Posterior cingulate gyrus (tissue), 11 donors: ENCODE measurements at places on chromosomes 13 and 19.

DNA sequence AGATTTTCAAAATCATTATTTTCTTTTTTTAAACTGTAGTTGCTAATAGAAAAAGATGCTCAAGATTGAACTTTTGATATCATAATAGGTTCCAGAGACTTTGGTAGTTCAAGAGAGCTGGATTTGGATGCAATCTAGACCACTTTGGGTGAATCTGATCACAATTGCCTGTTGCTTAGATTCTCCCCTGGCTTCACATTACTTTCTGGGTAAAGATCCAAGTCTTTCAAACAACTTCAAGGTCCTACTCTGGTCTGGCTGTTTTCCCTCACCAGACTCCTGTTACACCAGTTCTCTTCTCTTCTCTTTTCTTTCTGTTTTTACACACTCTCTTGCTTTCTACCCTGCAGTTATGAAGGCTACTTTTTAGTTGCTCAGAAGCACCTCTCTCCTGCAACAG lies 7.4 kb upstream of the SPRY2 start:
- DNase-seq, result no peak

DNA sequence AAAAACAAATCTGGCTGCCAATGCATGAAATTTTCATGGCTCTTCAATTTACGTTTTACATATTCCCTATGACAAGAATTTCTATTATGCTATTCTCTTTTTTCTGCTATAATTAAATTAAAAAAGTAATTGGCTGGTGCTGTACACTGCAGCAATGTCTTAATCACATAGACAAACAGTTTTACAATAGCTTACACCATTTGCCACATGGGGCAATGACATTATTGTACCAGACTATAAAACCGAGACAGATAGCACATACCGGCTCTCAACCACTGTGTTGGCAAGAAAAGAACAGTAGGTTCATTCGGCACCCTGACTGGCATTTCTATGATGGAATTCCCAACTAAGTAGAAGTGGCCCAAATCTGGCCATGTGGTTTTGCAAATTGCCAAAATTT lies 67.7 kb downstream of the DACH1 start:
- DNase-seq, result no peak

DNA sequence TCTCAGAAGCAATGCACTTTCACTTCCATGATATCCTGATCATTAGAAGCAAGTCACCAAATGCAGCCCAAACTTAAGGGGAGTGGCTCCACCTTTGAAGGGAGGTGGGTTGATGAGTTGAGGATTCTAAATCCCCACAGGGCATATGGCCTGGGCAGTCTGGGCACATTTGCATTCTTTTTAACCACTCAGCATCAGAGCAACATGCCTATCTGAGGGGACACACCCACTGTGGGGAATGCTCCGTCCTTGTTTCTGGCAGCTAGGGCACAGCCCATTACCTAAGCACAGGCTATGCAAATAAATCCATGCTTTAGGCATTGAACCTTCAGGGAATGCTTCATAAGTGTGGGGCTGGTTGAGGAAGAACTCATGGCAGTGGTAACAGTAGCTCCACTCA lies 12.3 kb upstream of the SACS start:
- DNase-seq, result no peak

DNA sequence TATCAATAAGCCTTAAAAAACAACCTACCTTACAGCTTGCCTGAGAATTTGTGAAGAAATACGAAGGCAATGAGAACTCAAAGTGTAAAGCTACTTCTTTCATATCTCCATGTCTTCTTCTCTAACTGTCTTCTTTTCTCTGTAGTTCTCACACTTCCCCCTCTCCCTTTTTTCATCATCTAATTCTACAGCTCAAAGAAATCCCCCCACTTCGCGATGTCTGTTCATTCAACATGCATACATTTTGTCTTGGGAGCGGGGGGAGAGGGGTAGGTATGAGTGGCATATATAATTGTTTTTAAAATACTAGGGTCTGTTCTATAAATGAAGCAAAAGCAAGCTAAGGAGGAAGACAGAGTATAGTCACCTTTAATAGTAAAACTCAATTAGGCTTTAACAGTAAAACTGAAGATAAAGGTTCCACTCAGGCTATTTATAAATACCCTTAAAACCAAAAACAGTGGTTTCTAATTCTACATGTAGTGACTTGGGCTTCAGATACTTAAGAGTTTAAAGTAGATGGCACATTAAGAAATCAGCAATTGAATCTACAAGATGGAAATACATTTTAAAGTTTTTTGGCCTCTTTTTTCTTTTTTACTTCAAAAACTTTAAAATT lies 106.9 kb downstream of the KLF12 start:
- no peak for DNase-seq

DNA sequence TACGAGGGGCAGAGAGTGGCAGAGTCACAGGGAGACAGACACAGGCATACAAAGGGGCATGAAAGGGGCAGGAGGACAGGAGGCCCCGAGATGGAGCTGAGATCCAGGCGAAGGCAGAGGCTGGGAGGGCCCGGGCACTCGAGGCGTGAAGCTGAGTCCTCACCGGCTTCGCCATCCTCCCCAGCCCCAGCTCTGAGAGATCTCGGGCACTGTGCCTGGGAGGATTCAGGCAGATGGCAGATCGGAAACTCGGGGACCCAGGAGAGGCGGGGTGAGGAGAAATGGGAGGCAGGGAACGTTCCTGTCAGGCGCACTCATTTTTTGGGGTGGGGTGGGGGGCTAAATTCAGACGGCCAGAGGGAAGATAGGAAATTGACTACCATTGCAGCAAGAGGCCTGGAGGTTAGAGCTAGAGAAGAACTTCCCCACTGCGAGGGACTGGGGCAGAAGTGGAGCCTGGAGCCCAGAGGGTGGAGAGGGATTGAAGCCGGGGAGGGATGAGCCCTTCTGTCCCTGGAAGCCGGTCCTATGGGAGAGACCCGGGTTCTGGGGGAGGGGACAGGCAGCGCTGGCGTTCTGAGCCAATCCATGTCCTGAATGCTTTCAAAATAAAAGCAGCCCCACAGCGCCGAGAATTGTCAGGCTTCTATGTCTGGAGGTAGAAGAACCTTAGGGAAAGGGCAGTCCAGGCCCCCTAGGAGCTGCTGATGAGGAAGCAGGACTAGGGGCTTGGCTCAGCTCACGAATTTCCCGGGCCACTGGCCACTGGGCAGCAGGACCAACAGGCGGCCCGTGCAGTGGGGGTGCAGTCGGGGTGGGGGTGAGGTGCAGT lies 12.6 kb downstream of the LRRC4B start:
- no peak for DNase-seq

DNA sequence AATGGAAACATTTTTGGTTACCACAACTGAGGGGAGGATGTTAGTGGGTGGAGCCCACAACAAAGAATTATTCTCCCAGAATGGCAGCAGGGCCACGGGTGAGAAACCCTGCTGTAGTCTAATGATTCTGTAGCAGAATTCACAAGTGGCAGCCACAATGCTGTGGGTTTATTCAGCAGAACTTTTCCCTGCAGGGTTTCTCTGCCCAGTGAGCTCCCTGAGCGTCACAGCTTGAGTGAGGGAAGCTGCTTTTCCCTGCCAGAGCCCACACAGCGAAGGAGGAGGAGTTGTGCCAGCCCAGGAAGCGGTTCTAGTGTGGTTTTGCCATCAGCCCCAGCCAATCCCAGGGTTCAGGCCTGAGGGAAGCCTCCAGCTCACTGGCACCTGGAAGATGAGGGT lies 4.4 kb downstream of the ATP12A start:
- DNase-seq, result peak; percentile 84
